Activated T-helper 17 cell treated with anti-CD3 and anti-CD28 coated beads, Interleukin-2, amount 50 U/mL, for 72 hours (primary cell): ENCODE measurements at places on chromosomes 1 and 21.

- ATAC-seq: no peak
These were observed 757.3 kb downstream of the LTN1 start for GRCh38 chr21:28235169-28235895.

- no peak for ATAC-seq
These were observed 61.7 kb downstream of the ATF6 start for GRCh38 chr1:161827786-161828185.

DNA sequence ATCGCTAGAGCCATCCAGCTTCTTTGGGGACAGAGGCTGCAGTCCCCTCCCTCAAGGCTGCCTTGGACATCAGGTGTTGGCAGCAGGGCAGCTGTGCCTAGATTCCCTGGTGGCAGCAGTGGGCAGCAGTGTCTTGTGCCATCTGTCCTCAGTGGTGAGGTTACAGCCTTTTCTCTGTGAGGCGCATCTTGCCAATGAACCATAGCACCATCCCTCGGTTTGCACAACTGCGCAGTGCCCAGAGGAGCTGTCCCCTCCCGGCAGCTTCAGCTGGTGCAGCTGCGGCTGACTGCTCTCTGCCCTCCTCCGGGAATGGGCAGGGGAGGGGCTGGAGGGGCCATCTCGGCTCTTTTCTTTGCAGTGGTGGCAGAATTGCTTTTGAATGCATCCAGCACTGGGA is 59.0 kb upstream of the C8B start:
- no peak for ATAC-seq

DNA sequence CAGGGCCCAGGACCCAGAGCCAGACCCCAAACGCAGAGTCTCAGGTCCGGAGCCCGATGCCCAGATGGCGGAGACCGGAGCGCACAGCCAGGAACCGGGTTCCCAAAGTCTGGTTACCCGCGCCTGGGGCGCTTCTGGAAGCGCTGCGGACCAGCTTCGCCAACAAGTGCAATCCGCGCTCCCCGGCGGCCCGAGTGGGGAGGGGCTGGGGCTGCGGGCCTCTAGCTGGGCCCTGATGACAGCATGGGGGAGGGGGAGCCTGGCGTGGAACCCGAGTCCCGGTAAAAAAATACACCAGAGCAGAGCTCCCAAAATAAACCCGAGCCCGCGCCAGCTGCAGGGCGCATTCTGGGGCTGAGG is 494 bp downstream of the NT5C1A start:
- ATAC-seq: no peak

DNA sequence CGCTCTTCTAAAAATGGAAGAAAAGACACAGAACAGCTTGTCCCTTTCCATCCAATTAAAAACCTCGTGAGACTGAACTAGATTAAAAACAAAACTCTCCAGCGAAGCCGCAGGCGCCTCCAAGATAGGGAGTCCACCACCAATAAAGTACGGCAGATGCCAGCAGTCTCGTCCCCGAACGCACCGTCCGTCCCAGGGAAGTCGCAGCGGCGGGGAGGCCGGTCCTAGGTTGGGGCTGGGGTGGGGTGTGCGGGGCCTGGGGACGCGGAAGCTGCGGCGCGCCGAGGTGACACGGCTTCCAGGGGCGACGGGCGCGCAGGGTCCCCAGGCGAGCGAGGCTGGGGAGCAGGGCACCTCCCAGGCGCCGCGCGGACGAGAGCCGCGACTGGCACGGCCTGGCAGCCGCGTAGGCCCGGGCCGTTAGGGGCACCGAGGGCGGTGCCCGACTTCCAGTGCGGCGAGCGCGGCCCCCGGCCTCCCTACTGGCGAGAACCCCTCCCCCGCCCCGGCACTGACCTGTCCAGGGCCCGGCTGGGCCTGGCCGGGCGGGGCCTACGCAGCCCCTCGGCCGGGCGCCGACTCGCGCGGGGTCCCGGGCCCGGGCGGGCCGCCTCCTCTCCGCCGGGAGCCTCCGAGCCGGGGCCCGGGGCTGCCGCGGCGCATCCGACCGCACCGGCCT is 28.3 kb upstream of the A3GALT2 start:
- ATAC-seq: peak; percentile 39
